Stimulated activated CD8-positive, alpha-beta memory T cell treated with anti-CD3 and anti-CD28 coated beads, Interleukin-7, amount 100 ng/mL, for 1 hour (primary cell): ENCODE measurements at places on chromosomes 13 and 19.

- DNase-seq, result no peak
Observed at GRCh38 chr13:36190771-36191170, 23.6 kb downstream of the SOHLH2 start.

DNA sequence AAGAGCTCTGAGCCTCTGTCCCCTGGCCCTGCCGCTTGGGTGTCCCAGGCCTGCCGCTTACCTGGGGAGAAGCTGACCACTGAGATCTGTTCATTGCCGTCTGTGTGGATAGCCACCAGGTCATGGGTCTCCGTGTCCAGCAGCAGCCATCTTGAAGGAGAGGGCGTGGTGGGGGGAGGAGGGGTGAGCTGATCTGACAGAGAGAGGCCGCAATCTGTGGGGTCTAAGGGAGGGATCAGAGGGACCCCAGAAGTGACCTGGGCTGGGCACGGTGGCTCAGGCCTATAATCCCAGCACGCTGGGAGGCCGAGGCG is 14.6 kb upstream of the GPR4 start:
- DNase-seq, result no peak

DNA sequence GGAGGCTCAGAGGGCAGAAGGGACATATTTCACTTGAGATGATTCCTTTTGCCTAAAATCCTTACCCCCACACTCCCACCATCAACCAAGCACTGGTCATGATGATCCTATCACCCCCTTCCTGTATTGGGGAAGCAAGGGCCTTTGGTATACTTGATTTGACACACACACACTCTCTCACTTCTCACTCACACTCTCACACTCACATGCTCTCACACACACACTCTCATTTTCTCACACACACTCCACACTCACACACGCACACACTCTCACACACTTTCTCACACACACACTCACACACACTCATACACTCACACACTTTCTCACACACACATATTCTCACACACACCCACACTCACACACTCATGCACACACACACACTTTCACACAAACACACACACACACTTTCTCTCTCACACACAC is 8.6 kb downstream of the RGCC start:
- no peak for DNase-seq

- DNase-seq, result no peak
Observed at GRCh38 chr13:96999091-96999490, 4.8 kb upstream of the OXGR1 start.

GRCh38 chr13:55190996-55191395 is 1949.7 kb upstream of the PRR20A start:
- no peak for DNase-seq

- no peak for DNase-seq
Observed at GRCh38 chr13:68176475-68176874, 946.3 kb upstream of the PCDH9 start.

DNA sequence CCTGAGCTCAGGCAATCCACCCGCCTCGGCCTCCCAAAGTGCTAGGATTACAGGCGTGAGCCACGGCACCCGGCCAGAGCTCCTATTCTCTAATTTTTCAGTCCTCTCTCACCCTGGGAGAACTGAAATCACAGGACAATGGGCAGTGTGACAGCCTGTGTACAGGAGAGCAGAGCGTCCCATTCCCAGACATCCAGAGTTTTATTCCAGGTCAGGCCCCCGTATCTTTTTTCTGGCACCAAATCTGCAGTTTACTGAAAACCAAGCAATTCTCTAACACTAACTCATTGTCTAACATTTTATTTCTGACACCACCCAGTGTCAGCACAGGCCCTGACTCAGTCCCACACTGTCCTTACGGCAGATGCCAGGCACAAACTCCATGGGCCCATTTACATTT is 6.7 kb downstream of the ZNF708 start:
- DNase-seq, result no peak

GRCh38 chr19:33412601-33413425 is 39.3 kb downstream of the CEBPG start:
- DNase-seq, result no peak

- no peak for DNase-seq
Observed at GRCh38 chr19:33868788-33869412, 72.2 kb downstream of the KCTD15 start.

- DNase-seq, result no peak
Observed at GRCh38 chr19:42292042-42292960, 9.6 kb upstream of the PRR19 start.

DNA sequence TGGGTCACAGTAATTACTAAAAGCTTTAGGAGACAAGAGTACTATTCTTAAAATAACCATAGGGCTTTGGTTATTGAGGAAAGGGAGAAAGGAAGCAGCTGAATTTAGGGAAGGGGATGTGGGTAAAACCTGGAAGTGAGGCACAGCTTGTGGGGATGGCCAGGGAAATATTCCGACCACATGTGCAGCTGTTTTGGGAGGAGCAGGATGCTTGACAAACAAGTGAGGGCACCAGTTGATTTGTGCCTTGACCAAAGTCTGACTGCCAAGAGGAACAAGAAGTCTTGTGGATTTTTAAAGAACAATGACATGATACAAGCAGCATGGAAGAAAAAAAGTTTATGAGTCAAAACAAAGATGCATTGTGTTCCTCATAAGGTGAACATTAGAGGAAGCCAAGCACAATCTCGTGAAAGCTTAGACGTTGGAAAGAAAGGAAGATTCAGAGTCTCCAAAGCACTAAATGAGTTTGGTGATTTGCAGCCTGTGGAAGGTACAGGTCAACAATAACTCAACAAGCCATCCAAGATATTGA is 108.5 kb upstream of the GPC6 start:
- no peak for DNase-seq

DNA sequence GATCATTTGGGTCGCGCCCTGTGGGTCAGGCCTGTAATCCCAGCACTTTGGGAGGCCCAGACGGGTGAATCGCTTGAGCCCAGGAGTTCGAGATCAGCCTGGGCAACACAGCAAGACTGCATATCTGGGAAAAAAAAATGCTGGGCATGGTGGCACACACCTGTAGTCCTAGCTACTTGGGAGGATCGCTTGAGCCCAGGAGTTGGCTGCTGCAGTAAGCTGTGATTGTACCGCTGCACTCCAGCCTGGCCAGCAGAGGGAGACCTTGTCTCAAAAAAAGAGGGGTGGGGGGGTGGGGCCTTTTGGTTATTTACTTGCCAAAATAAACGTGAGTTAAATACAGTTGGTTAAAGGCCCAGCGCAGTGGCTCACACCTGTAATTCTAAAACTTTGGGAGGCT is 9.8 kb upstream of the ZNF544 start:
- DNase-seq, result no peak

- no peak for DNase-seq
Observed at GRCh38 chr13:57946361-57946760, 314.8 kb downstream of the PCDH17 start.

GRCh38 chr13:28429685-28430290 is 65.1 kb downstream of the FLT1 start:
- DNase-seq, result no peak

- no peak for DNase-seq
Observed at GRCh38 chr19:17685451-17686022, 2.6 kb downstream of the UNC13A start.

DNA sequence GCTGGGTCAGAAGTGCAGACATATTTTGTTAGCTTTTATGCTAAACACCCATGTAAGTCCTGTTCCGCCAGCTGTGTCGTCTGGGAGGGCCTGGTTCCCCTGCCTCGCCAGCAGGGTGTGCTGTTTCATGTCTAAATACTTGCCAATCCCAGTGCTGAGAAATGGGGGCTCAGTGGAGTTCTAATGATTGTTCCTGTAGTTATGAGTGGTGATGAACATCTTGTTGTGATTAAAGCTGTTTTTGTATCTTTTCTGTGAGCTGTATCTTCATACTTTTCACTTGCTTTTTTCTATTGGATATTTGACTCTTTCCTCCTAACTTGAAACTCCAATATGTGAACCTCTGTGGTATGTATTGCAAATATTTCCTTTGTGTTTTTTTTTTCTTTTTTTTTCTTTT is 32.7 kb downstream of the KDM4B start:
- no peak for DNase-seq

- no peak for DNase-seq
Observed at GRCh38 chr13:62598708-62599107, 1183.1 kb upstream of the PCDH20 start.

DNA sequence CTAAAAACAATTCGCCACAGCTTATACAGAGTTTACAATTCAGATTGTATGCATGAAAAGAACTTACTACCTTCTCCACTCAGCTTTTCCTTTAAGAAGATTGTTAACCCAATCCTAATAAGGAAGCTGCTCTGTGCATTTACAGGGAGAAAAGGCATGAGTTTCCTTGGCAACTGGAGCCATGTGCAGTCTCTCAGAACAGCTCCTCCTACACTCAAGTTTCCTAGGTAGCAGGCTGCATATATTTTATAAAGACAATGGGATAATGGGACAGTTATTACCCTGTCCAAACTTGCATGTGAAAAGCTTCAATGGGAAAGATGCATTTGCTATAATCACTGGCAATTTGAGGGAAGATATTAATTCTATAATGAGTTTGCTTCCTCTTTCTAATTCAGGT is 125.5 kb upstream of the TRPC4 start:
- DNase-seq, result no peak

DNA sequence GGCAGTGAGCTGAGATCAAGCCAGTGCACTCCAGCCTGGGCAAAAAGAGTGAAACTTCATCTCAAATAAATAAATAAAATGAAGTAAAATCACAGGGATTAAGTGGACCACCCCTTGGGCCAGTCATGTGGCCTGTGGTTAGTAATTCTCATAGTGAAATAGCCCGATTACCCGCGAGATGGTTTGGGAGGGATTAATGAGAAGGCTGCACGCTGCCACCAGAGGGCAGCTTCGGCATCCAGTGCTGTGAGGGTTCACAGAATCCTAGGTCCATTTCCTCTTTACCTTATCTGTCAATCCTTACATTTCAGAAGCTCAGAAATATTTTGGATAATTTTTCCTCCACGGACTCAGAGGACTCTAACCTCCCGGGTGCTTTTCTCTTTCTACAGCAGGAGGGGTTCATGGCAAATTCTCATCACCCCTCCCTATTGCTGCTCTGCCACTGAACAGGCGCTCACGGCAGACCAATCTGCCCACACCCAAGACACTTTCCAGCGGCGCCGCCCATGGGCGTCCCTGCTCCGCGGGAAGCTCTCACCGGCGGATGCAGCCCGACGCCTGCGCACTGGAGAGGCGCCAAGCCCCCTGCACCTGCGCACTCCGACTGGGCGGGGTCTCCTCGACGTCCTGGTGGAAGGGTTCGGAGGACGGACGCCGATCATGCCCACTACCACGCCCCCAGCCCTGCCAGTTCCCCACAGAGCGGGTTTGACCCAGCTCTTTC is 11.0 kb downstream of the ZNF835 start:
- no peak for DNase-seq

GRCh38 chr19:47075179-47075810 is 26.9 kb upstream of the TMEM160 start:
- no peak for DNase-seq

DNA sequence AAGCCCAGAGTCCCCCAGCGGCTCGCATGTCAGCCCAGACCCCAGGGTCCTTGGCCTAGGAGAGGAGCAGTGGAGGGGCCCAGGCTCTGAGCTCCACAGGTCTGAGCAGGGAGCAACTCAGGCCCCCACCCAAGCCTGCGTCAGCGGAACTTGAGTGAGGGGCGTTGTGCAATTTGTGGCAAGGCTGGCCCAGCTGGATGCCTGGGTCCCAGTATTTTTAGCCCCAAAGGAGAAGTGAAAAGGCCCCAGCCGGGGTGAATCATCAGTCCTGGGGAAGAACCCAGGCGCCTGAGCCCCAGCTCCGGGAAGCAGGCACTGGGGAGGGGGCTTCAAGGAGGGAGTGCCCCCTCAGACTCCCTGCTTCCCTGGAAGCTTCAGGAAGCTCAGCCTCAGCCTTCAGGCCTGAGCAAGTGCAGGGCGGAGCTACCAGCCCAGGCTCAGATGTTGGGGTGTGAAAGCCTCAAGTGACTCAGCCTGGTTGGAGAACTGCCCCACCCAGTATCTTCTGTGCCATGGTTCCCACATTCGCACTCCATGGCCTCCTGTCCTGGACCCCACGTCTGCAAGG is 7.2 kb downstream of the MED29 start:
- no peak for DNase-seq
